ENCODE measurements at places on chromosomes 2 and 18.

- no peak for DNase-seq
Measured at GRCh38 chr2:2254206-2254605, 76.9 kb downstream of the MYT1L start.

GRCh38 chr18:56327191-56327885 lies 311.1 kb downstream of the TXNL1 start:
- DNase-seq = no peak

- DNase-seq = no peak
Measured at GRCh38 chr18:79062806-79063205, 6.4 kb upstream of the ATP9B start.

GRCh38 chr2:172693037-172693436 lies 42.6 kb upstream of the RAPGEF4 start:
- peak; percentile 23 for DNase-seq

DNA sequence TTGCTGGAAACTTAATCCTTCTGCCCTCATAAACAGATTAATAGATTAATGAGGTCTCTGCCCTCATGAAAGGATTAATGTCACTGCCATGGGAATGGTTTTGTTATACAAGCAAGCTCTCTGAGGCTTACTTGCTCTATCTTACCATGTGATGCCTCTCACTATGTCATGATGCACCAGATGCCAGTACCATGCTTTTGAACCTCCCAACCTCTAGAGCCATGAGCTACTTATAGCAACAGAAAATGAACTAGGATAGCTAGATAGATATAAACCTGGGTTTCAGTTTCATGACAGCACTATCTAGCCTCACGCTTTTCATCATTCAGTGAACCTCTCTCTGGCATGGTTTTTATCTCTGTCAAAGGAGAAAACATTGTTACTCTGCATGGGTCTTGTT lies 371.6 kb upstream of the LRP1B start:
- DNase-seq = no peak

GRCh38 chr2:176291809-176292283 lies 22.6 kb downstream of the MTX2 start:
- no peak for DNase-seq

DNA sequence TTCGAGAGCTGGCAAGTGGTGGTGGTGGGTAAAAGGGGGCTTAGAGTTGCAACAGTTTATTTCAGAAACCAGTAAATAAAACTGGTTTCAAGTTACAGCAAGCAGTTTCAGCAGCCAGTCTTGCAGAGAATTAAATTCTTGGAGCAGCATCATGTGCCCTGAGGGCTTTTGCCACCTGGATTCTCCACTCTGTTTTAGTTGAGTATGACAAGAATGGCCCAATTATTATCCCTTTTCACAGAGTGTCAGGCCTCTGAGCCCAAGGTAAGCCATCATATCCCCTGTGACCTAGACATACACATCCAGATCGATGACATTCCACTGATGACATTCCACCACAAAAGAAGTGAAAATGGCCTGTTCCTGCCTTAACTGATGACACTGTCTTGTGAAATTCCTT lies 72.8 kb upstream of the FANCL start:
- no peak for DNase-seq

GRCh38 chr2:28678944-28679343 lies 72.7 kb upstream of the PPP1CB start:
- no peak for DNase-seq

DNA sequence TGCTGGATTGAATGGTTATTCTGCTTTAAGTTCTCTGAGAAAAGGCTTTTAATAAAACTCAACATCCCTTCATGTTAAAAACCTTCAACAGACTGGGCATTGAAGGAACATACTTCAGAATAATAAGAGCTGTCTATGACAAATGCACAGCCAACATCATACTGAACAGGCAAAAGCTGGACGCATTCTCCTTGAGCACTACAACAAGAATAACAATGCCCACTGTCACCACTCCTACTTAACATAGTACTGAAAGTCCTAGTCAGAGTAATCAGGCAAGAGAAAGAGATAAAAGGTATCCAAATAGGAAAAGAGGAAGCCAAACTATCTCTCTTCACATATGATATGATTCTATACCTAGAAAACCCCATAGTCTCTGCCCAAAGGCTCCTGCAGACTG lies 641.4 kb downstream of the IRS1 start:
- no peak for DNase-seq

DNA sequence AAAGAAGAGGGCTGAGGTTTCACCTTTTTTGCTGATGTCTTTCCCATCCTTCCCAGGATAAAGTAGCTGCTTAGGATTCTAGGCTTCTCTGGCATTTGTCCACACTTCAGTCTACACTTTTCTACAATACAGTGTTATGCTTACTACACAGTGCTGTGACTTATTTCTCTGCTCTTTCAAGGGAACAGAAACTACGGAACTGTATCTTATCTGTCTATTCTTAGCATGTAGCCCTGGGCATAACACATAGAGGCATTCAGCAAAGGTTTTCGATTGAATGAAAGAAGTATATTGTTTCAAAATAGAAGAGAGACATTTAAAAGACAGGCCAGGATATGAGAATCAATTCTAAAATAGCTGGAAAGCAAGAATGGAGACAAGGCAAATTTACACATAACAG lies 110.9 kb downstream of the ARHGEF33 start:
- no peak for DNase-seq

- DNase-seq = no peak
Measured at GRCh38 chr18:48135436-48135966, 205.0 kb upstream of the SMAD2 start.

DNA sequence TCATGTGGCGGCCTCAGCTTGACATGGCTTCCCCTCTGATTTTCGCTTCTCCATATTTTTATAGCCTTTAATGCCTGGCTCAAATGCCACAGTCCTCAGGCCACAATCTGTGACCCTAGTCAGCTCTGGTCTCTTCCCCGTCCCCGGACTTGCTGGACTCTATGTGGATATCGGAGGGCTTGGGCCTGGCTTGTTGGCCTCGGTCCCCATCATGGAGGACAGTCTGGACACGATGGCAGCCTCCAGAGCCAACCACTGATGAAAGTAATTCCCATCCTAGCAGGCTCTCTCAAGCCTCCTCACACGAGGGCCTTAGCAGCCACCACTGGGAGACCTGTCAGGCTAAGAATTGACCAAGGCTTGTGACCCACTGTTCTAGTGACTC lies 61.6 kb downstream of the LPIN1 start:
- DNase-seq = no peak

DNA sequence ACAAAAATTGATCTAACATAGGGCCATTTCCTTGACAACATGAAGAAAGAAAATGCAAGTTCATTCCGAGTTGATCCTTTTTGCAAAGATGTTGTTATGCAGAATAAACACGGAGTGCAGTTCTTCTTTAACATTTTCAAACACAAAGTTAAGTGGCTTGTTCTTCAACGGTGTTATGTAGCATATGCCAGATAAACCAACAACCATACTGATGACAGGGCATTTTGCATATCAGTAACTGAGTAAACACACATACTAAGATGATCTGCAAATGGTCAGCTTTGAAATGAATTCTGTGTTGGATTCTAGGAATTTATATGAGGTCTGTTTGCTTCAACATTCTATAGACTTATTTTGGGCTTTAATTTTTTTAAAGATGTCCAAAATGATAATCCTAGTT lies 266.4 kb downstream of the GPD2 start:
- no peak for DNase-seq

- no peak for DNase-seq
Measured at GRCh38 chr18:11666831-11667230, 22.2 kb upstream of the GNAL start.

GRCh38 chr2:11967946-11968465 lies 221.6 kb downstream of the LPIN1 start:
- no peak for DNase-seq

- DNase-seq = no peak
Measured at GRCh38 chr2:110716959-110717645, 15.3 kb upstream of the ACOXL start.

GRCh38 chr2:8119782-8120505 lies 561.9 kb upstream of the ID2 start:
- DNase-seq = no peak

GRCh38 chr18:63145166-63145850 lies 174.3 kb downstream of the BCL2 start:
- DNase-seq = no peak

- DNase-seq = no peak
Measured at GRCh38 chr2:204628926-204629712, 83.8 kb downstream of the PARD3B start.

DNA sequence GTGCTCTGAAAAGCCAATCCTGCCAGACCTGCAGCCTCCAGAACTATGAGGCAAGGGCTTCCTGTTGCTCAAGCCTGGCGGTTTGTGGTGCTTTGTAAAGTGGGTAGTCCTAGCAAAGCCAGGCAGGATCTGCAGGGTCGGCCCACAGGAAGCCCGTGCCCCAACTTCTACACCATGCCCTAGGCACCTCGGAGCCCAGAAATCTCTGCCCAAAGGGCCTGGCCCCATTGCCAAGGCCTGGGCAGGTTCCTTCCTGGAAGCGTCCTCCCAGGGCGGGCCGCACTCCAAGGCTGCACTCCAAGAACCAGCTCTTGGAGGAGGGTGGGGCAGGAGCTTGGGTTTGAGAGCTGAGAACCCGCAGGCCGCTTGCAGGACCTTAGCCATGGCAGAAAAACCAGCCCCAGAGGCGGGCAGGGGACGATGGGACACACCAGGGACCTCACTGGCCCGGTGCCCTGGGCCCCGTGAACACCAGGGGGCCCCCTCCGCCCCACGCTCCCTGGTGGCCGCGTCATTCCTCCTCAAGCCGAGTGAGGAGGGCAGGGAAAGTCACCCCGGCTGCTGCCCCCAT lies 37.2 kb upstream of the ID2 start:
- DNase-seq = no peak

DNA sequence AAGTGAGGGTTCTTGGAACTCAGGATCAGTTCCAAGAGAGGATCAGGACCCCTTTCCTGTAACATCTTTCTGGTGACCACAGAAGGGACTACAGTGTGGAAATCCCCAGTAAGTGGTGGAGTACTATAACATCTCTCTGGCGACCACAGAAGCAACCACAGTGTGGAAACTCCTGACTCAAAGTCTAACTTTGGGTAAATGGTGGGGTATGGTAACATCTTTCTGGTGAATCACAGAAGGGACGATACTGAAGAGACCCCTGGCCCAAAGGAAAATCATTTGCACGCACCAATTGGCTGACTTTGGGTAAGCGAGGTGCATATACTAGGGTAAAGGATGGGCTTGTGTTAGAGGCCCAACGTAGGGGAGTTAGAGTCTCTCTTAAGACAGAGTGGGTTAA lies 56.3 kb upstream of the GULP1 start:
- no peak for DNase-seq

GRCh38 chr2:41920812-41921211 lies 127.0 kb upstream of the PKDCC start:
- no peak for DNase-seq

DNA sequence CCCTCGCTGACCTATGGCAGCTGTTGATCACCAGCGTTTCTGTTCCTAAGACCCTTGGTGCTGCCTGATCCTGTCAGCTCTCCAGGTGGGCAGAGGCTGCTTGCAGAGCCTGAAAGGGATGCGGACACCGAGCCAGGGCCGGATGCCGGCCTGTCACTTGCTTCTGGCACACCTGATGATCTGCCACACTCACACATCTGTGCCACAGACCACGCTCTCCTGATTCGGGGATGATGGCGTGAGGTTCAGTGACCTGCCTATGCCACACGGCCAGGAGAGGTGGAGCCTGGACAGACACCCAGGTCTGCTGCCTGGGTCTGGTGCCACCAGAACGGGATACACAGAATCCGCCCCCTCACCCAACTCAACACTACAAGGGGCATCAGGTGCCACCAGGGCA lies 129.4 kb upstream of the GLI2 start:
- DNase-seq = no peak

DNA sequence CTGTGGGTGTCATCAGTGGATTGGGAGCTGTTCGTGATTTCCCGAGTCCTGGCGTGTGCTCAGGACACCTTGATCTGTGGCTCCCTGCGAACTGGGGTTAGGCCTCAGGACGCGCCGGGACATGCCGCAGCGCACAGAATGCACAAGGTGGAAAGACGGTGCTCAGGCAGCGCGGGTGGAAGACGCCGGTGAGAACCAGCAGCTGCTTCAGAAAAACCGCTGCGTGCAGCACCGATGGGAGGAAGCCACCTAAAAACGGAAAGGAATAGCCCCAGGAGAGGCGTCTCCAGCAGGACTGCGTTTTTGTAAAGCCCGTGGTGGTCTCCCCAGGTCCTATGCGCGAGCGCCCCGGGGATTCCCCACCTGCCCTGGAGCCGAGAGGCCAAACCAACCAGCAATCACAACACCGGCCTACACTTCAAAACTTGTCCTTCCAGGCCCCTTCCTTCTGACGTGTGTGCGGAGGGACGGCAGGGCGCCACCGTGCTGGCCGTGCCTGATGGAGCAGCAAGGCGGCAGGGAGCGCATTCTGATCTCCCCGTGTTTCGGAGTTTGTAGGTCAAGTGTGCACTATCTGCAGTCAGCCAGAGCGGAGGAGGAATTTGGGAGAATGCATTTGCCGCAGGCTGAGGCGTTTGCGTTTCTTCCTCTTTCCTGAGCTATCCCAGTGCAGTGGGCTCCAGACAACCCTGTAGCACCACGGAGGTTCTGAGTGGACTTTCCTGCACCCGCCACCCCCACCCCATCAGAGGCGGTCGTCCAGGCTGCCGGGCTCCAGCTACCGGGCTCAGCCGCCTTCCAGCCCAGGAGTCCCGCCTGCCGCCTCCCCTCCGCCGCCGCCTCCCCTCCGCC lies 32.2 kb downstream of the RTP5 start:
- DNase-seq = no peak

GRCh38 chr2:101795033-101795432 lies 97.5 kb downstream of the MAP4K4 start:
- DNase-seq = no peak

DNA sequence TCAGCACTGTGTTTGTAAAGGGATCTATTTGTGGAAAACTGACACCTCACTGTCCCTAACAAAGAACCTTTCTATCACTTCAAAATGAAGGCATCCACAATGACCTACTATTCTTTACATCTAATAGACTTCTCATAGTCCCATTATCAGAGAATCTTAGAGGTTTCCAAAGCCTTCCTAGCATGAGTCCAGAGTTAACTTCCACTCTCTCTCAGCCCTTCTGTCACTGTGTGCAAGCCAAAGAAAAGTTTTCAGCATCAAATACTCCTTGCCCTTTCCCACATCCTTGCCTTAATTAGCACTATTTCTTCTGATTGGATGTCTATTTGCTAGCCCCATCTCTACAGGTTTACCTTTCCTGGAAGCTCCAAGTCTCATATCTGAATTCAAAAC lies 178.5 kb downstream of the ERBB4 start:
- no peak for DNase-seq

DNA sequence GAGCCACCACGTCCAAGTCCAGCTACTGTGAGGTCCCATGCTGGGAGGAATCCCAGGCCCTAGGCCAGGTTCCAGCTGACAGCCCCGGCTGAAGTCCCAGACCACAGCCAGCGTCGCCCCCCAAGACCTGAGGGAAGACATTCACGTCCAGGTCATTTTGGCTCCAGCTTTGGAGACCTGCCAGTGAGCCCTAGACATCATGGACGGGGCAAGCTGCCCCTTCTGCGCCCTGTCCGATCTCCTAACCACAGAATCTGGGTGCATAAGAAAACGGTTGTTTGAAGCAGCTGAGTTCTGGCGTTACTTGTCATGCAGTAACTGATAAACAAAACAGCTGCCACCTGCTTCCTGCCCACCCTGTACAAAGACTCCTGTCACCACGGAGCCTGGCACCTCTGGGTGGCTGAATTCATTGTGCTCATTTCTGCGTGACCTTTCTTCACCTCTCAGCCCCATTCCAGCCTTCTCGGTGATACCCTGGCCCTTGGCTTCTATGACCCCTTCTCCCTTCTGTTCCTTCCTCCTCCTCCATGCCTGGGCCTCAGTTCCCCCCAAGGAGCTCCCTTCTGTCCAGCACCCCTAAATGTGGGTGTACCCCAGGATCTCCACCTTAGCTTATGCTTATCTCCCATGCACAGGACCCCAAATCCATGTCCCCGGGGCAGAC lies 72.6 kb upstream of the SMAD7 start:
- no peak for DNase-seq

GRCh38 chr2:124975224-124975623 lies 950.1 kb downstream of the CNTNAP5 start:
- DNase-seq = no peak

All from activated T-cell treated with anti-CD3 and anti-CD28 coated beads, Interleukin-2, amount 50 U/mL, for 4 hours (primary cell).